ENCODE measurements at places on chromosomes 5 and 9. TPM values are rescaled to one million over a fixed set of nuclear protein-coding genes. Genes with fewer than 3 reads are reported as not detected.
A peak's percentile ranks its signal among the peaks of the same experiment; 100 is the strongest.

- DNase-seq = no peak
Observed at GRCh38 chr5:57695706-57696388, 213.2 kb upstream of the ACTBL2 start.

MELK gene
- total RNA-seq = 9.8 TPM

TMEM38B gene
- total RNA-seq = 91.8 TPM

- no peak for DNase-seq
Observed at GRCh38 chr9:15156241-15156640, 150.8 kb downstream of the TTC39B start.

DNA sequence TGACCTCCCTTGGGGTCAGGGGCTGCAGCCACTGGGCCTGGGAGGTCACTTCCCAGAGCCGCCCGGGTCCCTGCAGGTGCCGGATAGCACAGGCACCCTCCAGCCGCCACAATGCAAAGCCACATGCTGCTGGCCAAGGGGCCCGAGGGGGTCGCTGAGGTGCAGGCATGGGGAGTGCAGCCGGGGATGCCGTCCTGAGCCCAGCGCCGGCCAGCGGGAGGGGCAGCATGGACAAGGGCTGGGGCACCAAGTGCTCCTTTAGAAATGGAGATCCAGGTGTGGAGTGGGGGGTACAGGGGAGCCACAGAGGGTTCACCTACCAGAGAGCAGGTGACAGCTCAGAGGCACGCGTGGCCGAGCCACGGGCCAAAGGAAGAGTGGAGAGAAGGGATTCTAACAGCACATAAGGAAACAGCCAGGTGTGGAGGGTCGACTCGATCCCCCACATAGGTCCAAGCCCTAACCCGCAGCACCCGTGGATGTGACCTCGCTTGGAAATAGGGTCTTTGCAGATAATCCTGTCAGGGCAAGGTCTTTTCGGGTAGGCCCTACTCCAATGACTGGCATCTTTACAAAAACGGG, 24.7 kb downstream of the ZDHHC11B start:
- peak; percentile 0 for DNase-seq

DNA sequence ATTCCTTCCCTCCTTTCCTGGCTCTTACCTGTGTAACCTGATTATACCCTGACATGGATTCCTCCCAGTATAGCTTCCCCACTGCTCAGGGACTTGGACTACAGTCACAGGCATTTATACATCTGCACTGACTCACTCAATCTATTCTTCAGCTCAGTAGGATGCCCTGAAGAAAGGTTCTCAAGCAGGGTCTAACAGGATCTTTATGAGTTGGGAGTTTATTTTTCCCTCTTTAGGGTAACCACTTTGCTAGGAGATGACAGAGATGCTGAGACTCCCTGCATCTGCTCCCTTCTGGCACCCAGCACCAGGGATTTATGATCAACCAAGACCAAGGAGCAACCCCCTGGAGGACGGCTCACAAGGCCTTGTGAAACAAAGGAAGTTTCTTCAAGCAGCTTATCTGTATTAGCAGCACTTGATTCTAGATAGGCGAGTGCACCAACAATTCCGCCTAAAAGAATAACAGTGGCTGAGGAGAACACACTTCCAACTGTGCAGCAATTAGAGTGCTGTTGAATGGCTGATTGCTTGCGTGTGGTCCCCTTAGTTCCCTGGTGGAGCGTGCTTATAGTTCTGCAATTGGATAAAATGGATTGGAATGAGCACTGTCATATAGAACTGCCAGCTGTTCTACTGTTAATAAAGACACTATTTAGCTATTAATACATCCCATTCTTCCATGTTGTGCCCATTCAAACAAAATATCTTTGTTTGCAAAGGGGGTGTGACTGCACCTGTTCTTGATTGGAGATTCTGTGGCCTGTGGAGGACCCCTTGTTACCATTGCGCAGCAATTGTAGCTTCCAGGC, 482.6 kb downstream of the ZNF608 start:
- DNase-seq = peak; percentile 82

DNA sequence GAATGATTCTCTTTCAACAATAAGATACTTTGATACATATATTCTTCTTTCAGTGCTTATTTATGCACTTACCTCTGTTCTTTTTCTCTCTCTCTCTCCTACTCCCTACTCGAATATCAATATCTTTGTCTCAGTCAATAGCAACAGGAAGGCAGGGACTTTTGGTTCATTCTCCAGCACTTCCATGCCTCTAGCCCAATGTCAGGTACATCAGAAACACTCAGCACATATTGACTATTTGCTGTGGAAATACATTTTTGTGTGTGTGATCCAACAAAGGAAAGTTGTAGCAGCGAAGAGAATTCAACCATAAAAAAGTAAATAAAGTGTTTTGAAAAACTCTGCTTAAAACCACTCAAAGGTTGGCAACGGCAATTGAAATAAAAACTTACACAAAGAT, 12.6 kb downstream of the DIRAS2 start:
- DNase-seq = no peak

- no peak for DNase-seq
Observed at GRCh38 chr5:88117546-88117945, 151.1 kb downstream of the TMEM161B start.

GRCh38 chr5:65753189-65753588, 31.2 kb downstream of the NLN start:
- DNase-seq = no peak

DNA sequence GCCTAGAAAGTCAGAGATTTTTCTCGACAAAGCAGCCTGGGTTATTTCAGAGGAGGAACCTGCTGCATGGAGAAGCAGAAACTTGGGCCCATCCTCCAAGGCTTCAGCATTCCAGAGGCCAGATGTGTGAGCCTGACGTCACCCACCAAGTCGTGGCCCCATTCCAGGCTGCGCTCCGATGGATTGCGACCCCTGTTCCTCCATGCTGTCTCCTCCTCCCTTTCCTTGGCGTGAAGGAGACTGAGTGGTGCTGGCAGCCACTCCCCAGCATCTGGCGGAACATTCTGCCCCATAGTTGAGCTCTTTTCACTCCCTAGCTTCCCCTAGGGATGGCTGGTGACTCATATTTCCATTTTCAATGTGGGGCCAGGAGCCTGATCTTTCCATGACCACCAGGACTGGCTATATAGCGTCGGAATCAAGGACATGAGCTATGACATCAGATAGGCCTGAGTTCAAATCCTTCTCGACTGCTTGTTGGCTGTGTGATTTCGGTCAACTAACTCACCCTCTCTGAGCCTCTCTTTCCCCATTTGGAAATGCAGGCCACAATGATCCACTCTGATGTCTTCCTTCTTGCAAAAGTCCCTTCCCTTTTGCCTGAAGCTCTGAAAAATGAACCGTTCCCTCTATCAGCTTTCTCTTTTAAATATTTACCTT, 24.5 kb upstream of the DUSP1 start:
- DNase-seq = peak; percentile 98

IL5 gene
- not detected for total RNA-seq

CCDC187 gene
- total RNA-seq = 0.51 TPM

- DNase-seq = peak; percentile 24
Observed at GRCh38 chr9:130609163-130609562, 29.8 kb downstream of the FUBP3 start.

DNA sequence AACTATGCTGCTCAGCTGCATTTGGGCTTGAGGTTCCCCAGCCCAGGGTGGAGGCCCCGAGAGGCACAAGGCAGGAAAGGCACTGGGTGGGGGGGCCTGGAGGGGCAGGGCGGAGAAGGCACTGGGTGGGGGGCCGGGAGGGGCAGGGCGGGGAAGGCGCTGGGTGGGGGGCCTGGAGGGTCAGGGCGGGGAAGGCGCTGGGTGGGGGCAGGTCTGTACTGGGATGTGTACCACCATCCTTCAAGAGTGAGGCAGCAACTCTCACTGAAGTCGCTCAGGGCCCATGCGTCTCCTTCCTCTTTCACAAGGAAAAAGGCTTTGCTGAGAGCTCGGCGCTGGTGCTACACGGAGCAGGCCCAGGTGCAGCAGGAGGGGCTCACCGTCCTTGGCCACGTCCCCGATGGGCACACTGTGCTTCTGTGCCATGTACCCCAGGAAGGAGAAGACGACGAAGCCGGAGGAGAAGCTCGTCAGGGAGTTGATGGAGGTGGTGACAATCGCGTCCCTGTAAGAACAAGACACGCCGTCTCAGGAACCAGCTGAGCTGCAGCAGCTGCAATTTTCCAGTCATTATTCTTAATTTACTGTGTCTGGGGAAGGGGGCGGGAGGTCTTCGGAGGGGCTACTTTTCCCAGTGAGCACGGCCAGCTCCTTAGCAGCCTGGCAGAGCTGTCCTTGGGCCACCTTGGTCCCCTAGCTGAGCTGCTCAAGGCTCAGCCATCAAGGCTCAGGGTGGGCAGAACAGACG, 30.8 kb downstream of the SLC6A3 start:
- DNase-seq = peak; percentile 45

DNA sequence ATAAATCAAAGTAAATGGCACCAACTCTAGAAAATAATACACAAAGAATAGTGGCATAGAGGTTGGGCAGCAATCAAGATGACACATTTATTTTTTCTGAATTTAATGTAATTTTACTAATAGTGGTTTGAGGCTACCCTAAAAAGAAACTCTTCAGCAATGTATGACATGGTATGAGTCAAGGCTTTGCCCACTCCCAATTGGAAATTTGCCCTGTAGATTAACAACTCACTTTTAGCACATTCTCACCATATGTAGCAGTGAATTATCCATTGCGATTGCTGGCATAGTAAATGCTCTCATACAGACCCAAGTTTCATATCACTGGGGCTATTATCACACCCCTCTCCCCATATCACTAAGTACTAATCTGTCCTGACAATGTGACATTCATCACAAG, 832.1 kb upstream of the ZNF608 start:
- no peak for DNase-seq

OBP2B gene
- not detected for total RNA-seq

All from tongue (tissue), 3 donors.